Posterior cingulate gyrus (tissue), 11 donors: ENCODE measurements at places on chromosomes 3 and 15.

GRCh38 chr15:41968701-41969100 lies 3.7 kb downstream of the EHD4 start:
- no peak for DNase-seq

- no peak for DNase-seq
Observed at GRCh38 chr3:88713233-88713691, 394.2 kb upstream of the EPHA3 start.

DNA sequence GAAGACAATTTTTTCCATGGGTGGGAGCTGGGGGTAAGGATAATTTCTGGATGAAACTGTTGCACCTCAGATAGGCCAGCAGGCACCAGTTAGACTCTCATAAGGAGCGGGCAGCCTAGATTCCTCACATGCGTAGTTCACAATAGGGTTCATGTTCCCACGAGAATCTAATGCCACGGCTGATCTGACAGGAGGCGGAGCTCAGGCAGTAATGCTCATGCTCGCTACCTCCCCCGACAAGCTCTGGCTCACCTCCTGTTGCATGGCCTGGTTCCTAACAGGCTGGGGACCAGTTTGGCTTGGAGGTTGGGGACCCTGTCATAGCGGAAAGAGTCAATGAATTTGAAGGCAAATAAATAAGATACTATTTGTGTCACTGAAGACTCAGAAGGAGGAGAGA lies 105.5 kb downstream of the PLD1 start:
- no peak for DNase-seq

- no peak for DNase-seq
Observed at GRCh38 chr3:53649816-53650215, 155.4 kb downstream of the CACNA1D start.

DNA sequence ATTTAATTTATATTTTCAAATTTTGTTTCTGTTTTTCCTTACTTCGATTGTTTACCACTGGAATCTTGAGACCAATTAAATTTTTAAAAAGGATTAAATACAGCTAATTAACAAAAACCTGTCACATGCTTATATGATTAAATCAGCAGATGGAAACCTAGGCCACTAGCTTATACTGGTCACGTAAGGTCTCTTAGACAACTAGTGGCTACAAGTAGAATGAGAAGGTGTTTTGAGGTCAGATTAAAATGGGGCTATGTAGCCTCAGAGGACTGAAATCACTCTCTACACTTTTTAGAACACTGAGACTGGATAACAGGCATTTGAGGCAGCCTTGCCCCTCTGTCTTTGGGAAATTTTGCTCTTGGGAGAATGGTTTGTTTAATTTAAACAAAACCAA lies 246.5 kb upstream of the ONECUT1 start:
- DNase-seq = no peak

GRCh38 chr15:70286113-70286806 lies 188.5 kb upstream of the TLE3 start:
- no peak for DNase-seq

DNA sequence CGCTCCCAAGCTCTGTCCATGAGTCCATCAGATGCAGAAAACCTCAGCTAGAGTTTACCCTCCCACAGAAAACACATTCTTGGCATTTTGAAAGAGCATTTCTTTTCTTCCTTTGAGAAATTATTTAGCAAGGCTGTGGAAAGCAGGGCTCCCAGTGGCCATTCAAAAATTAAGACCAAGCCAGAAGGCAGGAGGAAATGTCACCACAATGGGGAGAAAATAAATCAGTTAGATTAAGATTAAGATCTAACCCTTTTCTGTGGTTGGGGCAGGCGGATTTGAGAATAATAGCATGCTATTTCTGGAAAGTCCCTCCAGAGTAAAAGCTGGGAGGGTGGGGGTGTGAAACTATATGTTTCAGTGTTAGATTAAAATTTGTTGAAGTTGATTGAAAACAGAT lies 20.2 kb downstream of the LRIG1 start:
- DNase-seq = no peak

GRCh38 chr3:77672016-77672415 lies 632.1 kb downstream of the ROBO2 start:
- DNase-seq = no peak

- no peak for DNase-seq
Observed at GRCh38 chr3:17111586-17111985, 226.8 kb downstream of the PLCL2 start.

GRCh38 chr3:194900854-194901522 lies 215.3 kb downstream of the FAM43A start:
- DNase-seq = no peak

DNA sequence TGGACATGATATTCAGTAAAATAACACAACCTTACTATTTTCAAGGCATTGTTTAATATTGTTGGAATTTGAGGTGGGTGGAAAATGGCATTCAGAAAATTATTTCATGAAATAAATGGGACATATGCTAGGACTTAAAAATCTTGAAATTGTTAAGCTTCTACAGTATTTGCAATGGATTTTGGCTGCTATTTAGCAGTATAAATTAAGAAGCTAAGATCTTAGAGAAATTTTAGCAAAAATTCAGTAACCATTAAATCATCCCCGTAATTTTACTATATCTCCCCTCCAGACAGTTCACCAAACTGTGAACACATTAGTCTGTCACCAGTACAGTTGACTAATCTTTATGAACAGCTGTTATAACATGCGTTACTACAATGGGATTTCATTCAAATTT lies 8.2 kb downstream of the DIPK2A start:
- DNase-seq = no peak

DNA sequence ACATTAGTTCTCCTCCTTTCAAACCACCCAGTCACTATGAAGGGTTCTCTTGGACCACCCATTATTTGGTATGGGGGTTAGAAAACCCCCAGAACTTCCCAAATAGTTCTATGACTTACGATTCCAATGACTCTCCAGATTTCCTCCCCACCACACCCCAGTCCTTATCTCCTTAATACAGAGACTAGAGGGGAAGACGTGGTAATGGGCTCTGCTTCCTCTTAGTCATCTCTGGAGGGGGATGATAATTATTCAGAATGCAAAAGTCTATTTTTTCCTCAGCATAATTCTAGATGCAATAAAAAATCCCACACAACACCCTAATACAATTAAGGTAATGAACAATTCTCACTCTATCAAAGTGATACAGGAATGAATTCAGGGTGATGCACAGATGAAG lies 48.9 kb upstream of the CFAP161 start:
- DNase-seq = no peak

- DNase-seq = no peak
Observed at GRCh38 chr3:64109438-64109837, 86.1 kb upstream of the PSMD6 start.

DNA sequence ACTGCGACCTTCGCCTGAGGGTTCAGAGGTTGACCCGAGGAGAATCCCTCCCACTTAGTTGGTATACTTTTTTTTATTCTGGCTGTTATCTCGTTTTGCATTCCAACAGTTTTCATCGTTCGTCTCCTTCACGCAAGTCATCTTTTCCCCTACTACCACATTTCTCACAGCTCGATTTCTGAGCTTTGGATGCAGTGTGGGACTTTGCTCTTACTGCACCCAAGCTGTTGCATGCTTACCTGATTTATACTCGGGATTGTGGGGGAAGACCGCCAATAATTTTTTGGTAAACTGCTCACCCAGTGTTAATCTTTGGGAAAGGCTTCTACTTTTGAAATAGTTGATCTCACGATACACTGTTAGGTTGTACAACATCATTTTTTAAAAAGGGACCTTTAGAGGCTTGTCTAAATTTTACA lies 702 bp downstream of the TBC1D23 start:
- no peak for DNase-seq

DNA sequence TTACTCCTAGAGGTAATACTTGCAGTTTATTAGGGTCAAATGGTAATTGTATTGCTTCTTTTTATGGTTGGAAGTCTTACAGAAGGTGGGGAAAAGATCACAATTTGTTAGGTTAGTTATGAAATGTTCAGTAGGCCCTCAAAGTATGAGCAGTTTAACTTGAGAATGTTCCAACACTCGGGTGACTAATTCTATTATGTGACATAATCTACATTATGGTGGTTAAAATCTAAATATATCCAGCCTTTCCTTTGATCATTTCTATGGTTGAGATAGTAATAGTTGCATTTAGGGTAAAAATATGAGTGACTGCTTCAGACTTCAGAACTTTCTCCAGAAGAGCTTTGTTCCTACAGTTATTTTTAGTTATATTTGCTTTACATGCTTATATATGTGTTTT lies 19.6 kb upstream of the FBXO22 start:
- no peak for DNase-seq

- no peak for DNase-seq
Observed at GRCh38 chr3:133042778-133043177, 4.6 kb downstream of the TMEM108 start.

GRCh38 chr3:55205990-55206389 lies 278.1 kb upstream of the LRTM1 start:
- no peak for DNase-seq

- DNase-seq = no peak
Observed at GRCh38 chr3:137035631-137036030, 77.8 kb downstream of the IL20RB start.

- no peak for DNase-seq
Observed at GRCh38 chr3:71061581-71061980, 521.9 kb downstream of the FOXP1 start.

GRCh38 chr15:42523331-42523730 lies 25.3 kb downstream of the LRRC57 start:
- DNase-seq = no peak

- DNase-seq = no peak
Observed at GRCh38 chr3:50657816-50658215, 16.9 kb upstream of the DOCK3 start.

DNA sequence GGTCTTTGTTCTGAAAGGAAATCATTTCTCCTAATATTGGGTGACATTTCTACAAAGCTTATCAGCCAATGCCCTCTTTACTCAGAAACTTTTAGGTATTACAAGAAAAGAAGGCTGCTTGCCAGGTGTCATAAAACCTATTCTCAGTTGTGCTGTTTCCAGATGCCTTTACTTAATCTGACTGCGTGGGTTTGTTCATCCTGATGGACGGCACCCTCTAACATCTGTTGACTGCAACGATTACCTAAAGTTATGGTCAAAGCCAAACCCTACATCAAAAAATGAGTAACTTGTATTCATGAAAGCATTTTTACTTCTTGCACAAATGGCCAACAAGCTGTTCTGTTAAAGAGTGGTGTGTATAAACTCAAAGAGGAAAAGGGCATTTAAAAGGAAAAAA lies 207.7 kb upstream of the PDZRN3 start:
- DNase-seq = no peak

- DNase-seq = no peak
Observed at GRCh38 chr3:102510663-102511062, 75.8 kb downstream of the ZPLD1 start.

DNA sequence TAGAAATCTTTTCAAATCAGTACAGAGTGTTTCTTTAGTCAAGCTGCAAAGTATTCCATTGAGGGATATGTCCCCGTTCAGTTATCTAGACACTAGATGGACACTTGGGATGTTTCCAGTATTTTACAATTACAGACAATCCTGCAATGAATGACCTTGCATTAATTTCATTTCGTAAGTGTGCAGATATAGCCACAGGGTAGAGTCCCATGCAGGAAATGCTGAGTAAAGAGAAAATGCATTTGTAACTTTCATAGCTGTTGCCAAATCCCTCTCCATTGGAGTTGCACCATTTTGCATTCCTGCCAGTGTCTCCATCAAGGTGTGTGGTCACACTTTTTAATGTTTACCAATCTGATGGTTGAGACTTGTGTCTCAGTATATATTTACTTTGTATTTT lies 92.5 kb downstream of the LIPC start:
- no peak for DNase-seq

DNA sequence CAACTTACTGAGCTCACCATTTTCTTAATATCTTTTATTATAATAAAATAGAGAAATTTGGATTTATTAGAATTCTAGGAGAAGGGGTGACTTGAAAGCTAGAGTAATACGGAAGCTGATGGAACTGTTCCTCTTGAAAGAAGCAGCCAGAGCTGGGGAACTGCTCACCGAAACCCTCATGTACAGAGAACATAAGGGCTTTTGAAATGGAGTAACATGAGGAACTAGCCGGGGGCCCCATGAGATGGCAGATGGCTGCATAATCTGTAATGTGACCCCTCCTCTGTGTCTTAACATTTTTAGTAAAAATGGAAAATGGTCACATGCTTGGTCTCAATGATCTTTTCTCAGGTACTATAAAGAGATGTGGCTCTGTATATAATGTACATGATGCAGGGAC lies 15.7 kb upstream of the DYNC1LI1 start:
- no peak for DNase-seq

DNA sequence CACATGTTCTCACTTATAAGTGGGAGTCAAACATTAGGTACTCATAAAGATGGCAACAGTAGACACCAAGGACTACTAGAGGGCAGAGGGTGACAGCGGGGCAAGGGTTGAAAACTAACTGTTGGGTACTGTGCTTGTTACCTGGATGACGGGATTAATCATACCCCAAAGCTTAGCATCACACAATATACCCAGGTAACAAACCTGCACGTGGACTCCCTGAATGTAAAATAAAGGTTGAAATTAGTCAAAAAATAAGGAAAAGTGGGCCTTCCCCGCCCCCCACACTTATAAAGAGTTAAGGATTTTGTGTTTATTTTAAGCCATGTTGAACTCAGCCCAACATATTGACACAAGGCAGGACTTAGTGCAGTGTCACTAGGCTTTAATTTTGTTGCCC lies 96.1 kb downstream of the APBA2 start:
- no peak for DNase-seq

DNA sequence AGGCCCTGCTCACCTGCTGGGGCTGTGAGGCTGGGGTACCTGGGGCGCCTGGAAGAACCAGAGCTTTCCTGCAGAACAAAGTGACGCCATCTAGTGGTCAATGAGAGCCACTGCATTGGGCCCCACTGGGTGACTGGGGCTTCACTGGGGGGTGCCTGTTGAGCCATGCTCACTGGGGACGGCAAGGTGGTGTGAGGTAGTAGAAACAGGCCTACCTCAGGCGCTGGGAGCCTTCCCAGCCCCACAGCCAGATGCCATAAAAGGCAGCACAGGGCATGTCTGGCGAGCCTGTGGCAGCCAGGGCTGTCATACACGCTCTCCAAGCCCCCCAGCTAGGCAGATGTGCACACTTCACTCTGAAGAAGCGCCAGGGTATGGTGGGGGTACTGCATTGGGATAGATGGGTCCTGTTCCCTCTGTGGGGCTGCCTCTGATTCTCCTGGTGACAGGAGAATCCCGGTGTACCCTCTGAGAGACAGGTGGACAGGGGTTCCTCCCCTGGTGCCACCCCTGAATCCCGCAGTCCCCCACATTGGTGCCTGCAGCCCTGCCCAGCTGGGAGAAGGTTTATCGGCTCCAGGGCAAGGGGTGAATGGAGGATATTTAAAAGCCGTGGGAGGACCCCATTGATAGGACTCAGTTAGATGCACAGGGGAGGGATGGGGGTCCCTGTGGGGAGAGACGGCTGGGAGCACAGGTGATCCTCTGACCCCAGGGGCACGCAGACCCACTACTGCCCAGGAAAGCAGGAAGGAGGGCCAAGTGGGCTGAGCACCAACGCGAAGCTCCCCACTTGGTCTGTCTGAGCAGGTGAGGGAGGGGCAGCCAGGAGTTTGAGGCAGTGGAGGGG lies 178.8 kb downstream of the NSMCE3 start:
- DNase-seq = no peak

GRCh38 chr15:99630607-99631131 lies 64.9 kb downstream of the MEF2A start:
- no peak for DNase-seq
